ENCODE measurements at places on chromosomes 7 and 10.

- DNase-seq, result peak; percentile 78
Measured at GRCh38 chr10:101161494-101162299, 30.6 kb downstream of the TLX1 start.

- no peak for DNase-seq
Measured at GRCh38 chr10:46301056-46301645, 14.4 kb downstream of the ANTXRL start.

- peak; percentile 97 for DNase-seq
Measured at GRCh38 chr7:44172803-44173424, 16.3 kb downstream of the GCK start.

- no peak for DNase-seq
Measured at GRCh38 chr7:106039486-106040060, 72.5 kb downstream of the SYPL1 start.

- DNase-seq, result no peak
Measured at GRCh38 chr10:113971349-113971973, 72.2 kb upstream of the ADRB1 start.

DNA sequence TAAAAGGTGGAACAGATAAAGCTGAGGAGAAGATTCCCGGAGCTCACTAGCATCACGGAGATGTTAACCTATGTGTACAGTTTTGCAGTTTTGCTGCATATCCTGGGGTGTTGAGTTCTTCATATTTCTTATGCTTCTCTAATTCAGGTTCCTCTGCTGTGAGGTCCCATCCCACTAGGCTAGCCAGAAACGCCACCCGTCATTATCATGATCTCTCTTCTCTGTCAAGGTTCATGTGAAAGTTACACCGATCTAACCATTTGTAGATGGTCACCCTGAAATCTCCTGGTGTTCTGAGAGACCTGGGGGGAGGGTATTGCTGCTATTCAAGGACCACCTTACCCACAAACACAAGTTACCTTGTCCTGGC is 136.3 kb downstream of the CCDC71L start:
- no peak for DNase-seq

- no peak for DNase-seq
Measured at GRCh38 chr7:151686826-151687225, 167.1 kb upstream of the RHEB start.

GRCh38 chr10:49611166-49611815 is 1.2 kb downstream of the SLC18A3 start:
- DNase-seq, result no peak

DNA sequence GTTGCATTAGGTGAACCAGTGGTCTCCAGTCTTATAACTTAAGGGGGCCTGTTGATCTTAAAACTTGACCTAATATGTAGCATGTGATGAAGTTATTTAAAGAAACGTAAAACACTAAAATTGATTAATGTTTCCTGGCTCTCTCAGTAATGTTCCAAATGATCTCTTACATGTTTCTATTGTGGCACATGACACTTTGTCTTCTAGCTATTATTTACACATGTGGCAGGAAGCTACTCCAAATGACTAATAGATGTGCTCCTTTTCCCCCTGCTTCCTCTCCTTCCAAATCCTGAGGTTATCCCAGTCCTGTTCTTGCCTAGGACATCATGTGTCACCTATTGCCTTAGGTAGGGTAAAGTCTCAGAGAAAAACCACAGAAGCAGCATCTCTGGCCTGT is 89.4 kb downstream of the FAS start:
- no peak for DNase-seq

GRCh38 chr7:150737265-150738055 is at the start of gene GIMAP5:
Gene GIMAP5 (plus strand): TSS chr7:150737418. CDS start chr7:150740885, 3,467 bp downstream.
- DNase-seq, result no peak

GRCh38 chr10:15313843-15314242 is 57.2 kb downstream of the FAM171A1 start:
- no peak for DNase-seq

DNA sequence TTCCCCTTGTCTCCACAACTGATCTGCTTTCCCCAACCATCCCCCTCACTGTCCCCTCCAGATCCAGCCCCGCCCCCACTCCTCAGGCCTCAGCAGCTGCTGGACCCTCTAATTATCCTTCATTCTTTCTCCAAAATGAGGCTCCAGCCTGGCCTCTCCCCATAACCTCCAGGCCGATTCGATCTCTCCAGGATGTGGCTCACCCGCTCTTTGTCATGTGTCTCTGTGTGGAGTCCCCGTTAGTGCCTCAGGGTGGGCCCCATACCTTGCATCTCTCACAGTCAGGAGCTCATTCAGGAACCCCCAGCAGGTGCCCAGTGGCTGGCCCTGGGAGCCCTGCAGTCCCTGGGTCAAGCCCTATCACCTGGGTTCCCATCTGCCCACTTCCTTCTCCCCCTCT is 1.3 kb downstream of the PILRA start:
- DNase-seq, result no peak

GRCh38 chr10:51744235-51745000 is 45.0 kb upstream of the CSTF2T start:
- DNase-seq, result no peak

- DNase-seq, result no peak
Measured at GRCh38 chr7:24017519-24017918, 266.5 kb upstream of the NPY start.

DNA sequence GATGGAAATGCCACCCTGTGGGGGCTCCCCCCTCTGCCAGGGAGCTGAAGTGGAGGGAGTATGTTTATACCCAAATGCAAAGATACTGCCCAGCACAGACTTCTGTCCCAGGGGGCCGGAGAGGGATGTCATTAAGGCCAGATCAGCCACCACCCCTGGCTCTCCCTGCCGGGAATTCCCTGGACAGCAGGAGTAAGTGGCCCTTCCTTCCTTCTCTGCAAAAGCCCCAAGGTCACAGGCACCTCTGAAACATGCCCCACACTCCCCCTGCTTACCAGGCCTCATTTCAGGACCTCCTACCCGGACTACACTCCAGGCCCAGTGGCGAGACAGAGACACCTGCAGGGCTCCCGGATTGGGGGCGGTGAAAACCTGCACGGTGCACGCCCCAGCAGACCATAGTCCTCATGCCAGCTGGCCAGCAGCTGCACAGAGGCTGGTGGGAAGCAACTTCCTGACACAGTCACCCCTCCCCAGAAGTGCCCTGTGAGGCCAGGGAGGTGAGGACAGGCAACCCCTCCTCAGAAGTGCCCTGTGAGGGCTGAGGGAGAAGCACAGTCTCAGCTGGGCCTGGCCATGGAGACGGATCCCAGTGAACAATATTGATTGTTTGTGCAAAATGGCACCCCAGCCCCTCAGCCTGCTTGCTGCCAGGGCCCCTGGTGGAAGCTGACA is 33.0 kb upstream of the RET start:
- DNase-seq, result no peak

DNA sequence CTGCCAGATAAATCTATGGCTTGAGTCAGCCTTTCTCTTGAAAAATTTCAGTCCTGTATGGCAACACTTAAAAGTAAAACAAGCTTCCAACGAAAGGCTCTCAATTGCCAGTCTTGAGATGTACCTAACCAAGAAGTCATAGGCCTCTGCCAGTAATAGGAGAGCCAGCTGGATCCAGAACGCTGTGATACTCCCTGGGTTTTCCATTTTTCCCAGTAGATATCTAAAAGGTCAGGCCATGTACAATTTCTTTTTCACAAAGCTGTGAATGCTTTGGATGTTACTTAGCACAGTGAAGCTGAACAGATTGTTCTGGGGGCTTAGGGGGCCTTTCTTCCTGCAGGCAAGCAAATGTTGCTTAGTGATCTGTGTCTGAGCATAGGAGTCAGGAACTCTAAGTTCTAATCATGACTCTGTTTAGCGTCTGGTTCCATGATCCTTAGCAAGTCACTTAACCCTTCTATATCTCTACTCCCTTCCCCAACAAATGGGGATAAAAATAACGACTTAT is 86.5 kb downstream of the ARMH3 start:
- no peak for DNase-seq

DNA sequence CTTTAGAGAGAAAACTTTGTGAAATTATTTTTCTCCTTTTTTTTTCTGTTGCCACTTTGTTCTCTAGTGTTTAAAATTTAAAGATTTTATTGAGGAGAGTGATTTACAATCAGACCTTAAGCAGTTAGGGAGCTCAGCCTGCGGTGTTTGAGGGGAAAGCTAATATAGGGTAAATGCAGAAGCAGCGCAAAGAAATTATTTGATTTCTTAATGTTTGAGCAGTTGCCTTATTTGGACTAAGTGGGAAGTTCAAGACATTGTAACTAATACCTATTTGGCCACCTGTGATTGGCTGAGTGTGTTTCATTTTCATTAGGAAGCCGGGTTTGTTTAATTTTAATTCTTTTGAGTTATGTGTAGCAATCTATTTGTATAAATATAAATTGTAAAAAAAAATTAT is 25.3 kb downstream of the WAC start:
- no peak for DNase-seq

- no peak for DNase-seq
Measured at GRCh38 chr10:63477927-63478326, 12.2 kb upstream of the JMJD1C start.

DNA sequence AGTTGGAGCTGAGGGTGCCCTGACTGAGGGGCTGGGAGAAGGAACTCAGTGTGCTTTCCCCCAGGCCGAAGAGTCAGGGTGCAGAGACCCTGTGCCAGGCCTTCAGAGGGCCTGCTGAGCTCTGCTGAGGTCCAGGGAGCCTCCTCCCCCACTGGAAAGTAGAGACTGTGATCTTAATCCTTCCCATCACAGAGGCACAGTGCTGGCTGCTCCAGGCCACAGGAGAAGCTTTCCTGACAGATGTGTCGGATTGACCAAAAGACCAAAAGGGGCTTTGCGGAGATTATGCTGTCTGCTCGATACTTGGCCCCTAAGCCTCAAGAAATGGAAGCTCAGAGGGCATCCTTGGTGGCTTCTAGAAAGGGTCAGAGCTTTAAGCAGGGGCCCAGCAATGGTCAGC is 32.9 kb upstream of the BTRC start:
- DNase-seq, result no peak

GRCh38 chr10:89669985-89670384 is 24.9 kb upstream of the PANK1 start:
- DNase-seq, result no peak

- DNase-seq, result no peak
Measured at GRCh38 chr7:134856091-134856490, 76.7 kb downstream of the CALD1 start.

DNA sequence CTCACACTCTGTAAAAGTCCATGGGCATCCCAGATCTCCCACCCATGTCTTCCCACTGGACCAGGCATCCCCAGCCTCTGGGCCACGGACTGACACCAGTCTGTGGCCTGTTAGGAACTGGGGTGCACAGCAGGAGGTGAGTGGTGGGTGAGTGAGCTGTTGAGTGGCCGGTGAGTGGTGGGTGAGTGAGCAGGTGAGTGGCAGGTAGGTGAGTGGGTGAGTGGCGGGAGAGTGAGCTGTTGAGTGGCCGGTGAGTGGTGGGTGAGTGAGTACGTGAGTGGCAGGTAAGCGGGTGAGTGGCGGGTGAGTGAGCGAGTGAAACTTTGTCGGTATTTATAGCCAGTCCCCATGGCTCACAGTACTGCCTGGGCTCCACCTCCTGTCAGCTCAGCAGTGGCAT is 471.2 kb downstream of the DNAJB6 start:
- no peak for DNase-seq

- no peak for DNase-seq
Measured at GRCh38 chr10:59993931-59994330, 87.6 kb upstream of the CCDC6 start.

DNA sequence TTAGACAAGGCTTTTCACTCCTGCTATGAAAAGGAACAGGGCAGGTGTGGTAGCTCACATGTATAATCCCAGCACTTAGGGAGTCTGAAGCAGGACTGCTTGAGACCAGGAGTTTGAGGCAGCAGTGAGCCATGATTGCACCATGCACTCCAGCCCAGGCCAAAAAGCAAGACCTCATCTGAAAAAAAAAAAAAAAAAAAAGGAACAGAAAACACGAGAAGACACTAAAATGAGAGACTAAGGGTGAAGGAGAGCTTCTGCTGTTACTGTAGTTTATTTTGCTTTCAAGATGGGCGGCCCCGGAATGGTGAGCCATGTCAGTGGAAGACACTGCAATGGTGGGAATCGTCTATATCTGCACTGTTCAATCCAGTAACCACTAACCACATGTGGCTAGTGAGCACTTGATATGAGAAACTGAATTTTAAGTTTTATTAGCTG is 9.9 kb downstream of the PIP4K2A start:
- DNase-seq, result no peak

GRCh38 chr10:128052696-128053095 is 73.5 kb downstream of the MKI67 start:
- no peak for DNase-seq

DNA sequence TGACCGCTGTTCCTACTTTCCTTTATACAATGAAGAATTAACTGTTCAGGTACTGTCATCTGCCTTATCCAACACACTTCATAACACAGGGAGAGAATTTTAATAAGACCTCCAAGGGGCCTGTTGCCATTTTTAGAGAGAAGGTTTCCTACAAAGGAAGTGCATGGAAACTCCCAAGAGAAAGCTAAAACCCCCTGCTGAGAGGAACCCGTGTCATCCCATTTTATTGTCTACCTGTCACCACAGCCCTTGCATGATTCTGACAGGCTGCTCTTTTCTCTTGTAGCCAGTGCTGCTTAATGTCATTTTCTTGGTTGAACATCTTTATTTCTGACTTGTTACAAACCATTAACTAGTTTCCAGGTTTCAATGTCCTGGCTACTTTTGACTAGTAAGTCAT is 98.4 kb downstream of the SNX10 start:
- DNase-seq, result no peak

DNA sequence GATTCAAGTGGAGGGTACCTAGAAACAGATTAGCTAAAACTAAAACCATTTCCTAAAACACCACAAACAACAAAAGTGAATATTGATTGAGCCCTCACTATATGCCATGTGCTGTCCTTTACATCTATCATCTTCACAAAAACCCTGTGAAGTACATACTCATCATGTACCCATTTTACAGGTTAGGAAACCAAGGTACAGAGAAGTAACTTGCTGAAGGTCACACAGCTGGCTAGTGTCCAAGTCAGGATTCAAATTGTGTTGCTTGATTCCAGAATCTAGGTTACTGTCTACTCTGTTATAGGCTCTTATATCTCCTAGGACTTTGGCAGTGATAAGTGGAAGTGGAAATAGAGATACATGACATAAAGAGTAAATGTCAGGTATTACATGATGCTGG is 463.8 kb downstream of the LRMDA start:
- DNase-seq, result no peak

GRCh38 chr10:101014966-101015581 is 15.5 kb downstream of the LZTS2 start:
- peak; percentile 84 for DNase-seq

DNA sequence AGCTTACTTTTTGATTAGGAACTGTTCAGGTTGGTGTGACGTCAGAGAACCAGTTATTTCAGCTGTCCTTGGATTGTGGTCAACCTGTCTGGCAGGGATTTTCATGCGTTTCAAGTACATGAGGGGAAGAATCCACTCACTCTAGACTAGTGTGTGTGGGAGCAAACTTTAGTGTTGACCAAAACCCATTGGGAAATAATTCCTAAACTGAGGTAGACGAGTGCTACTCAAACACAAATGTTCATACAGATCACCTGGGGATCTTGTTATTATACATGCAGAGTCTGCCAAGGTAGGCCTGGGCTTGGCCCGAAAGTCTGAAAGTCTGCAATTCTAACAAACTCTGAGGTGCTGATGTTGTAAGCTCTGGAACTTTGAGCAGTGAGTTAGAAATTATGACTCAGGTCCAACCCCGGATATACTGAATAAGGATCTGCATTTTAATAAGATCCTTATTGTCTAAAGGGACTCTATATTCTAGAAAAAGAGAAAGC is 111.1 kb upstream of the CREB5 start:
- DNase-seq, result no peak
